ENCODE measurements at places on chromosomes 6 and 20. TPM values are rescaled to one million over a fixed set of nuclear protein-coding genes. Genes with fewer than 3 reads are reported as not detected.

DNA sequence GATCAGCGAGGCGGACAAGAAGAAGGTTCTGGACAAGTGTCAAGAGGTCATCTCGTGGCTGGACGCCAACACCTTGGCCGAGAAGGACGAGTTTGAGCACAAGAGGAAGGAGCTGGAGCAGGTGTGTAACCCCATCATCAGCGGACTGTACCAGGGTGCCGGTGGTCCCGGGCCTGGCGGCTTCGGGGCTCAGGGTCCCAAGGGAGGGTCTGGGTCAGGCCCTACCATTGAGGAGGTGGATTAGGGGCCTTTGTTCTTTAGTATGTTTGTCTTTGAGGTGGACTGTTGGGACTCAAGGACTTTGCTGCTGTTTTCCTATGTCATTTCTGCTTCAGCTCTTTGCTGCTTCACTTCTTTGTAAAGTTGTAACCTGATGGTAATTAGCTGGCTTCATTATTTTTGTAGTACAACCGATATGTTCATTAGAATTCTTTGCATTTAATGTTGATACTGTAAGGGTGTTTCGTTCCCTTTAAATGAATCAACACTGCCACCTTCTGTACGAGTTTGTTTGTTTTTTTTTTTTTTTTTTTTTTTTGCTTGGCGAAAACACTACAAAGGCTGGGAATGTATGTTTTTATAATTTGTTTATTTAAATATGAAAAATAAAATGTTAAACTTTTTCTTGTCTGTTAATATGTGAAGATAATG lies 2.2 kb downstream of the HSPA1B start:
- no peak for DNase-seq

GRCh38 chr20:50582591-50583234 lies 72.5 kb downstream of the PTPN1 start:
- DNase-seq = no peak

DNA sequence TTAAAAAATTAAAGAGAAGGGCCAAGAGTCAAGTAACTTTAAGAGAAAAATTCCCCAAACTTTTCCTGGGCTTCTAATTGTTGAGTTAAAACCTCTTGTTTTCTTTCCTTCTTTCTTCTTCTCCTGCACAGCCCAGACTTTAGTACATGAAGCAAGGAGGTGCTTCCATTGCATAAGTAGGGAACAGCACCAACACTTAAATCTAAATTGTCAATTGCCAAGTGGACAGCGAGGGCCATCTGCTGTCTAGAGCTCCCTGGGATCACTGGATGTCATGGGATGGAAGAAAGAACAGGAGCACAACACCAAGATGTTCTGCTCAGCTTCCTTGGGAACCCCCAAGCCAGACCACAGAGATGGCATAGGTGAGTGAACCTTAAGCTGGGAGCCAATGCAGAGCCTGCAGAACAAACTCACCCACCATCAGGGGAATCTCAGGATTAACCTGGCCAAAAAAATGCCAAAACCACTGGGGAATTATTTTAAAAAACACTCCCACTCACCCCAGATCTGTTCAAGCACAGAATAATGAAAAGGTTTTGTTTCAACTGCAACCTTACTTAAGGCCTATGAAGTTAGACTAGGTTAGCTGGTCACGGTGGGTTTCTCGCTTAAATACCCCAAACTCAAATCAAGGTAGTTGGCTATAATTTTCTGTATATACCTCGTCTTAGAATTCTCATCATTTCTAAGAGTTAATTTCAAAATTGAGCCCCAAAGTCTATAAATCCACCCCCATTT lies 67.8 kb downstream of the TNFRSF21 start:
- DNase-seq = no peak

Gene DACT2
- total RNA-seq = not detected

Gene FAM83D
- 2.1 TPM for total RNA-seq

Gene UBE2C
- total RNA-seq = 12.3 TPM

DNA sequence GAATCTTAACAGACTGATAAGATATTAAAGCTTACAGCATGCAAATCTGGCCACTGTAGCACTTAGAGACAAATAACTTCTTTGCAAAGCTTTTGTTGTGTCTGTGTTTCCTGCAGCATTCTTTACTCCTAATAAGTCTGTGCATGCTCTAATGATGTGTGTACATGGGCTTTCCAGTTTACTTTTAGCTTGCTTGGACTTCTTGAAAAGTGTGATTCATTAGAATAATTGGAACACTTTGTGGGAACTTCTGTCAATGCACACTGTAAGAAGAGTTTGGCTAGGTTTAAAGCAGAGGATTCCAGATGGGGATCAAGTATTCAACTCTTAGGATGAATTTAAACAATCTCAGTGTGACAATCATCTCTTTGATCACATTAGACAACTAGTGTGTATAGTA lies 22.1 kb upstream of the TINAG start:
- peak; percentile 66 for DNase-seq

- DNase-seq = peak; percentile 61
Measured at GRCh38 chr6:147508042-147508865, at the start of gene SAMD5. Gene SAMD5, plus strand, starts transcription at chr6:147508690. Its CDS starts 239 bp downstream, at chr6:147508929.

GRCh38 chr20:64009811-64010387 lies 26.1 kb upstream of the C20orf204 start:
- DNase-seq = no peak

Gene HLA-G
- 0.89 TPM for total RNA-seq

Gene TBC1D7
- total RNA-seq = 27.9 TPM

GRCh38 chr6:118313208-118313607 lies 234.9 kb upstream of the PLN start:
- no peak for DNase-seq

Gene ENPP4
- 5.7 TPM for total RNA-seq

Data from astrocyte (in vitro differentiated cells and primary cell).